ENCODE measurements at places on chromosomes 5 and 9. TPM values are rescaled to one million over a fixed set of nuclear protein-coding genes. Genes with fewer than 3 reads are reported as not detected.

The ECPAS gene
- total RNA-seq = 115 TPM

The PCDHGA3 gene
- total RNA-seq = 12.2 TPM

The ROR2 gene
- total RNA-seq = 0.74 TPM

The VLDLR gene
- 144 TPM for total RNA-seq

The MARCHF3 gene
- 35.7 TPM for total RNA-seq

The CAMK4 gene
- total RNA-seq = 0.36 TPM

GRCh38 chr9:129353697-129354336 lies 175.8 kb upstream of the IER5L start:
- no peak for DNase-seq

DNA sequence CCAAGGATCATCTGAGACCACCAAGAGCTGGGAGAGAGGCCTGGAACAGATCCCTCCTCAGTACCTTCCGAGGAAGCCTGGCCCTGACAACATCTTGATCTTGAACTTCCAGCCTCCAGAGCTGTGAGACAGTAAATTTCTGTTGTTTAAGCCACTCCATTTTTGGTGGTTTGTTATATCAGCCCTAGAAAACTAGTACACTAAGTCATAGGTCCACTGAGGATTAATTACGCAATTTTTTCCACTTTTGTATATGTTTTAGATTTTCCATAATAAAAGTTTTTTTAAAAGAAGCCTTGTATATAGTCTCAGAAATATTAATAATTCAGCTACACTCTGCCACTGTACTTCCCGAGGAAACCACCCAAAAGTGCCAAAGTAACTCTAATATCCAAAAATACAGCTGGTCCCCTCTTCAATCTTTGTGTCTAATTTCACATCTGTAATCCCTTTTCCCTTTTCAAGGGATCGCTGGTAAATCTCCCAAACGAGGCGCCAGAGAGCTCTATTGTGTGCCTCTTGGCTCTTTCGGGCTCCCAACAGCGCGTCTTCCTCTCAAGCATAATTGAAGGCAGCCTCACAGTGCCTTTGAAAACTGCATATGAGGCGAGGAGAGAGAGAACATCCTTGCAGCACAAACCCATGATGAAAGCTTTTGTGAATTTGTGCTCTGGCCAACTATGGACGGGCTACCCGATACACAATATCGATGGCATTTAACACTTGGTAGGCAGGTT lies 32.7 kb downstream of the PRUNE2 start:
- DNase-seq = no peak

- DNase-seq = no peak
Observed at GRCh38 chr9:27489087-27489876, 34.8 kb upstream of the IFNK start.

DNA sequence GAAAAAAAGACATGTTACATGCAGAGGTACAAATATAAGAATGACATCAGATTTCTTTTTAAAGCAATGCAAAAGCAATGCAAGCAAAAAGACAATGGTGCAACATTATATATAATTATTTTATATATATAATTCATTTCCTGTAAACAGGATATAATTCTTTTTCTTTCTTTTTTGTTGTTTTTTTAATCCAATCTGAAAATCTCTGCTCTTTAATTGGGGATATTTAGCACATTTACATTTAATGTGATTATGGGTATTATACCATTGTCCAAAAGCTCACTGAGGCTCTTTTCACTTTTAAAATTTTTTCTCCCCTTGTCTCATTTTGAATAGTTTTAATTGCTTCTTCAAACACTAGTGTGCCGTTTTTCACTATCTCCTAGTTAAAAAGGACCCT lies 148.9 kb downstream of the FGF18 start:
- no peak for DNase-seq

- DNase-seq = no peak
Observed at GRCh38 chr9:82010711-82011110, 22.1 kb downstream of the SPATA31D1 start.

DNA sequence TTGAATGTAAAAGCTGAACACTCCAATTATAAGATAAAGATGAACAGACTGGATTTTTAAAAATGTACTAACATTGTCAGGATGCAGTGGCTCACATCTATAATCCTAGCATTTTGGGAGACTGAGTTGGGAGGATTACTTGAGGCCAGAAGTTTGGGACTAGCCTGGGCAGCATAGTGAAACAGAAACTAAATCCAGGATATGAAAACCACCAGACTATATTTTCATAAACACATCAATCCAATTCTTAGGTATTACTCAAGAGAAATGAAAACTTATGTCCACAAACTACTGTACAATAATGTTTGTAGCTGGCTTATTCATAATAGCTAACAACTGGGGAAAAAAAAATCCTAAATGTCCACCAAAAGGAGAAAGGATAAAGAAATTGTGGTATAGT lies 26.8 kb upstream of the NAA35 start:
- DNase-seq = no peak

DNA sequence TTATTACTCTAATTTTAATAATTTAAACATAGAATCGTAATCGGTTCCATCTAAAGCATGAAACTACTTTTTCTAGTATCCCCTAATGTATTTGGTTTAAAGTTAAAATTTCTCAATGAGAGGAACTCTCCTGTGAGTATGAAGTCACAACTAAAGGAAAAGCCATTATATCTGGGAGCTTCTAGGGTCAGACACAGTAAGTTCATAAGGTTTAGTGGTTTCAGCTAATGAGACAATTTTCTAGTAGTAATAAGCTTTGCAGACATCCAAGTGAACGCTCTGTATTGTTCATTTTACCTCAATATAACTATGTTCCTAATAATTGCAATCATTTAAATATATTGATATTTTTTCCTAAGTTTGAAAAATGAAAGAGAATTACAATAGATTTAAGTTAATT lies 364.4 kb upstream of the CDH9 start:
- no peak for DNase-seq

DNA sequence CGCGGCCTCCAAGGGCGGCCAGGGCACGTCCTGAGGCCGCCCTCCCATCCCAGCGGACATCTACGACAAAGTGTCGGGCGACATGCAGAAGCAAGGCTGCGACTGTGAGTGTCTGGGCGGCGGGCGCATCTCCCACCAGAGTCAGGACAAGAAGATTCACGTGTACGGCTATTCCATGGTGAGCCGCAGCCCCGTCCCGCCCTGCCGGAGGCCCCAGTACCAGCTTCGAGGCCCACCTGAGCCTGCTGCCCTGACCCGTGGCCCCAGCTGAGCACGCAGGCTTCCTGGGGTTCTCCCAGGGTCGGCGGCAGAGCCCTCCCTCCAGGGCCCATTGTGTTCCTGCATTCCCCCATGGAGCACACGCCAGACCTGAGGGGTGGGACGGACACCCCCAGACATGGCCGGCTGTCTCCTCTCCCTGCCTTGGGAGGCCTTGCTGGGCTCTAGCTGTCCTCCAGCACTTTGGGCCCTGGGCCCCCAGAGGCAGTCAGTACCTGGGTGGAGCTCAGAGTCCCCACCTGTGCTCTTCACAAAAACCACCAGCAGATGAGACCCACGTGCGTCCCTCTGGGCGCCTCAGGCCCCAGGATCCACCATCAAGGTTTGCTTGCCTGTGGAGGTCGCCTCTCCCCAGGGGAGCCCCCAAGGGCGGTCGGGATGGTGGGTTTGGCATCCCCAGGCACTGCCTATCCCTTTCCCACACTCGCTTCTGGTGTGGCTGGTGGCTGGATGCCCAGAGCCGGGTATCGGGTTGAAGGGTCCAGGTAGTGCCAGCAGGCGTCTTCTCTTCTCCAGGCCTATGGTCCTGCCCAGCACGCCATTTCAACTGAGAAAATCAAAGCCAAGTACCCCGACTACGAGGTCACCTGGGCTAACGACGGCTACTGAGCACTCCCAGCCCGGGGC lies 1.0 kb downstream of the PHPT1 start:
- DNase-seq = no peak

DNA sequence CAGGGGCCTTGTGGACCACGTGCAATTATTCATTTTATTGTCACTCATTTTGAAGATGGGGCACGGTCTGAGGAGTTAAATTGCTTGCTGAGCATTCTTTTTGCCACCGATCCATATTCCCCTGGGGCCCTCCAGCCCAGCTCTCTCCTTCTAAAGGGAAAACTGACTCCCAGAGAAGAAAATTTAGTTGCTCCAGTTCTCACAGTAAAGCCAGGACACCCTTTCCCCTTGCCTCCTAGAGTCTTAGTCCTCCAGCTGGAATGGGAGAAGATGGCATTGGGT lies 1.0 kb upstream of the PANK3 start:
- DNase-seq = no peak

GRCh38 chr5:69485471-69485870 lies 7.1 kb upstream of the OCLN start:
- DNase-seq = no peak

GRCh38 chr9:105187781-105188180 lies 56.7 kb upstream of the SLC44A1 start:
- DNase-seq = no peak

DNA sequence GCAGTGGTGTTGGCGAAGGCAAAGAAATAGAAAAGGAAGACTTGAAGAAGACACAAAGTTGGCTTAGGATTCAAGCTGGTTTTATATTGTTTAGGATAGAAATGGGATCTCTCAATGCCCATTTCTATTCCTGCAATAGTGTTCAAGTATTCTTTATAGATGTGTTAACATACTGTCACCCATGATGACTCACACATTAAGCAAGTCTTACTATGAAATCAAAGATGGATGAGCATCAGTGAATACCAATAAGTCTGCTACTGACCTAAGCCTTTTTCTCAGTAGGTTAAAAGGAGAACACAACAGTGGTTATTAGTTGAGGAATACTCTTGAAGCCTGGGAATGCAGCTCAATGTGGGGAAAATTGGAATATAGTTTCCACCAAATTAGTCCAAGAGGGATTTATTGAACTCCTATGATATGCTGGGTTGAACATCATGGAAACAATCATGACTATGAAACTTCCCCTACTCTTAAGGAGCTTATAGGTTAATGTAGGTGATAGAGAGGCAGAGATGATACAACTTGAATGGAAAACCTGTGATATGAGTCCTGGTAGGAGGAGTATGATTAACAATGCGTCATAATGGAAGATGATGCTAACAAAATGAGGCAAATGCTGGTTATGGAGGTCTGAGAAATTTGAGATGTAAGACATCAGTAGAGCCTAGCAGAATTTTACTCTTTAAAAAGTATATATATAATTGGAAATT lies 417.1 kb upstream of the DAP start:
- DNase-seq = no peak

DNA sequence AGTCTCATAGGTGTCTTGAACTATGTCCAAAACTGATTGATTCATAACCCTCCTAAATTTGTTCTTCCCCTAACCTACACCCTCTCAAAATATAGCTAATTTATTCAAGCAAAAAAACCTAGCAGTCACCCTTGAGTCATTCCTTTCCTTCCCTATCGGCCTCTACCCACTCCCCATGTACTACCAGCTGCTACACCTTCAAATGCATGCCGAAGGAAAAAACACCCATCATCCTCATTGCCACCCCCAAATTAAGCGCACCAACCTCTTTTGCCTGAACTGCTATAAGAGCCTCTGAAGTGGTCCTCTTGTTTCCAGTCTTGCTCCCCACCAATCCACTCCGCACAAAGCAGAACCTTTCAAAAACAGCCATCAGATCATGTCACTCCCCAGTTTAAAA lies 12.6 kb downstream of the LIFR start:
- DNase-seq = no peak

DNA sequence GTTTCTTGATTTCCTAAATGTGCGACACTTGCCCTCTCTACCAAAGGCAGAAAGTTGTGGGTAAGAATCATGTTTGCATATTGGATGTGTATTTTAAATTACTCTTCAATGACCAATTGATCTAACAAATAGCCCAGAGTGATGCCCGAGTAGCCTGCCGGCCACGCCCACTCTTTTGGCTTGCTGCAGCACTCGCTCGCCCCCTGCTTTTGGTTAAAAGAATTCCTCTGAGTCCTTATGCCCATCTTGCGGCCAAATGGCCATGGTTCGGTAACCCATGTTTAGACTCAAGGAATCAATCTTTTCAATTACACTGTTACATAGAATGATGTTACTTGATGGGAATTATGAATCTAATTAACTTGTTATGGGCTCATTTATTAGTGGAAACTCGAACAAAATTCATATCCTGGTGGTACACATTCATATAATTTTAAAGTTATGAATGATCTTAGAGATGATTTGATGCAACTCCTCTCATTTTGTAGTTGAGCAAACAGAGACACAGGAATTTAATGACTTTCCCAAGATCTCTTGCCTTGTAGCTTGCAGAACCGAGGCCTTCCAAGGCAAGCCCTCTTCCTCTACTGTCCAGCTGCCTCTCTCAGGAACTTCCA lies 36.5 kb downstream of the PPIC start:
- DNase-seq = no peak

DNA sequence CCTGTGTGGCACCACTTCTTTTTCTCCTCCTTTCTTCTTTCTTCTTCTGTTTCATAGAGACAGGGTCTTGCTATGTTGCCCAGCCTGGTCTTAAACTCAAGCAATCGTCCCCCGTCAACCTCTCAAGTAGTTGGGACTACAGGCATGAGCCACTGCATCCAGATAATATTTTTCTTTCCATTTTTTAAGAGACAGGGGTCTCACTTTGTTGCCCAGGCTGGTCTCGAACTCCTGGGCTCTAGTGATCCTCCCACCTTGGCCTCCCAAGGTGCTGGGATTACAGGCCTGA lies 47.4 kb upstream of the IER5L start:
- no peak for DNase-seq

- DNase-seq = no peak
Observed at GRCh38 chr5:119397518-119398380, 41.9 kb downstream of the TNFAIP8 start.

- DNase-seq = no peak
Observed at GRCh38 chr9:133331221-133331620, 4.8 kb downstream of the SURF6 start.

DNA sequence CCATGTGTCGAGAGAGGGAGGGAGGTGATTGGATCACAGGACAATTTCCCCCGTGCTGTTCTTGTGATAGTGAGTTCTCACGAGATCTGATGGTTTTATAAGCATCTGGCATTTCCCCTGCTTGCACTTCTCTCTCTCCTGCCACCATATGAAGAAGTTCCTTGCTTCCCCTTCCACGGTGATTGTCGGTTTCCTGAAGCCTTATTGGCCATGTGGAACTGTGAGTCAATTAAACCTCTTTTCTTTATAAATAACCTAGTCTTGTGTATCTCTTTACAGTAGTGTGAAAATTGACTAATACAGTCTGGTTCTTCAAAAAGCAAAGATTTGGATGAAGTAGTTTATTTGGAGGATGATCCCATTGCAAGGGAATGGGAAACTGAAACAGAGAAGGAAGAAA lies 11.3 kb upstream of the MIER3 start:
- no peak for DNase-seq

DNA sequence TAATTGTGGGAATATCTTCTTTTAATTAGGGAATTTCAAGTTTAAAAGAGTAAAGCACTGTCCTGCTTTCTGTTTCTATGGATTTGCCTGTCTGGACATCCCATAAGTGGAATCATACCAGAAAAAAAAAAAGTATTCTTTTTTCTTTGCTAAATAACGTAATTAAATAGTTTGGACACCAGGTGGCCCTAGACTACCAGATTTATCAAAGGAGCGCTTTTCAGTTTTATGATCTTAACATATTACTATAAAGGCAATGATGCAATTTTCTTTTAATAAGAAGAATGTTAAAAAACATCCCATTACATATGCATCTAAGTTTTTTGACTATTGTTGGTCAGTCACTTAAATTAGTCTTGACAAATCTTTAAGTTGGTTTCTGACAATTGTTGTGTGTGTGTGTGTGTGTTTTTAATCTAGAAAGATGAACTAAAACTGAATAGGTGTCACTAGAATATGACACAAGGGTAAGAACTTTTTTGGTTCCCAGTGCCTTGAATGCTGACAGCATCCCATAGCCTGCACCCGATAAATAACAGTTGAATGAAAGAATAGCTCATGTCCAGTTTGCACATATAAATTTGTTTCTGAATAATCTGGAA lies 49.5 kb downstream of the C5orf22 start:
- DNase-seq = no peak
